ENCODE measurements at places on chromosomes 13 and 19. TPM values are rescaled to one million over a fixed set of nuclear protein-coding genes. Genes with fewer than 3 reads are reported as not detected.

FFAR1 gene
- total RNA-seq = not detected

ZNF546 gene
- 3.8 TPM for total RNA-seq

ZNF480 gene
- 5.3 TPM for total RNA-seq

TRPC4 gene
- not detected for total RNA-seq

RAB3A gene
- 31.2 TPM for total RNA-seq

STRN4 gene
- total RNA-seq = 90.0 TPM

GRCh38 chr13:61654481-61654880 is 238.8 kb upstream of the PCDH20 start:
- no peak overlapping the region for H3K4me3 ChIP-seq
- H3K4me1 ChIP-seq = no peaks in the 10 kb centered on the region
- no peaks in the 10 kb centered on the region for H3K36me3 ChIP-seq
- no peaks in the 10 kb centered on the region for H3K27me3 ChIP-seq
- no peak for DNase-seq

GRCh38 chr13:73987618-73988017 is 146.6 kb downstream of the KLF12 start:
- H3K4me3 ChIP-seq = no peak overlapping the region
- H3K36me3 ChIP-seq = peaks cover 16% of the 10 kb centered on the region
- DNase-seq = no peak
- peaks cover 33% of the 10 kb centered on the region for H3K4me1 ChIP-seq

DNA sequence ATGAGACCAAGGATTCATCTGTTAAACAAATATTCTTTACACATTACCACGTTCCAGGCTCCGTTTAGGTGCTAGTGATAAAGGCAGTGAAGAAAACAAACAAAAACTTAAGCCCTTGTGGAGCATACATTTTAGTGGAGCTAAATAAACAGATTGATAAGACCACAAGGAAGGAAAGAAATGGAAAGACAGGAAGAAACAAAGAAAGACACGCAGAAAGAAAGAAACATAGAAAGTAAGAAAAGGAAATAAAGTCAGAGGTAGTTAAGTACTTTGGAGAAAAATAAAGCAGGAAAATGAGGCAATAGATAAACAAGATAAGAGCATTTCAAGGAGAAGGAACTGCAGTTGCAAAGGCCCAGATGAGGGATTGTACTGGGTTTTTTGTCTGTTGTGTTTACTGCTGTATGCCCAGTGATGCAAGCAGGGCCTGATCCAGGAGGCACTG is 998 bp downstream of the NFKBIB start:
- no peaks in the 10 kb centered on the region for H3K27me3 ChIP-seq
- no peak for DNase-seq
- peak overlapping the region; percentile 97 for H3K4me3 ChIP-seq

GRCh38 chr13:42354241-42355091 is 82.5 kb downstream of the AKAP11 start:
- H3K36me3 ChIP-seq = no peaks in the 10 kb centered on the region
- no peaks in the 10 kb centered on the region for H3K27me3 ChIP-seq
- H3K4me3 ChIP-seq = no peak overlapping the region
- H3K4me1 ChIP-seq = peaks cover 31% of the 10 kb centered on the region
- peak overlapping the region; percentile 66 for H3K27ac ChIP-seq
- peak; percentile 21 for DNase-seq

- peaks cover 90% of the 10 kb centered on the region for H3K4me1 ChIP-seq
- no peak for DNase-seq
- no peaks in the 10 kb centered on the region for H3K27me3 ChIP-seq
- H3K4me3 ChIP-seq = no peak overlapping the region
- peak overlapping the region; percentile 1 for H3K27ac ChIP-seq
Observed at GRCh38 chr13:114107686-114108081, 24.7 kb downstream of the RASA3 start.

GRCh38 chr19:13864046-13864666 is 12.8 kb upstream of the NANOS3 start:
- peaks cover 42% of the 10 kb centered on the region for H3K4me1 ChIP-seq
- H3K36me3 ChIP-seq = no peaks in the 10 kb centered on the region
- H3K4me3 ChIP-seq = no peak overlapping the region
- peaks cover 25% of the 10 kb centered on the region for H3K27me3 ChIP-seq

All from CD4-positive, alpha-beta T cell (primary cell).